ENCODE measurements at places on chromosomes 1 and 21.

- no peak for DNase-seq
Observed at GRCh38 chr1:27872802-27873551, 633 bp downstream of the THEMIS2 start.

GRCh38 chr1:68375919-68376318 is 73.8 kb downstream of the RPE65 start:
- DNase-seq, result no peak

DNA sequence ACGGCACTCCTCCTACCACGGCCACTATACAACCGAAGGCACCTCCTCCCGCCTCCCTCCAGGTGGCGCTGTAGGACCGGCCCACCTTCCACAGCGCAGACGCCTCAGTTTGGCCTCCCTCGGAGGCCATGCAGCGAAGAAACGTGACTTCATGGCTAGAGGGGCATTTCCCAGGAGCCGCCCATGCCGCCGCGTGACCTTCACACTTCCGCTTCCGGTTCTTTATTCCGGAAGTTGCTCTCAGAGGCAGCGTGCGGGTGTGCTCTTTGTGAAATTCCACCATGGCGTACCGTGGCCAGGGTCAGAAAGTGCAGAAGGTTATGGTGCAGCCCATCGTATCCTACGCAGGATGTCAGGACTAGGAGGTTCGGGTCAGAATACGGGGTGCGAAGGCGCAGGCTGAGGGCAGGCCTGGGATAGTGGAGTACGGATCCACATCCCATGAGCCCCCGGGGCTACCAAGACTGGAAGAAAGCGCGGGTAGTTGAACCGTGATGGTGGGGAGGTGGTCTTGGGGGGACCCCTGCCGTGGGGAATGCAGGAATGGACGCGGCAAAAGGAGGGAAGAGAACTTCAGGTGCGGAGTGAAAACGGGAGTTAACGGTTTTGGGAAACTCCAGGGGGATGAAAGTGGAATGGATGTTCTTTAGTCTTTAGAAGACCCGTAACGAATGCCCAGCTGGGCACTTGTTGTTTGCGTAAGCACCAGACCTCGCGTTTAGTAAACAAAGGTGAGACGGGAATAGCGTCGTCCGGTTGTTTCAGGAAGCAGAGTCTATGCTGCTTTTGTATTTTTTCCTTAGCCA is at the start of gene SNRPE:
Gene SNRPE, plus strand, starts transcription at position 221 of the 806 bp plus-strand sequence. Its CDS starts 61 bp downstream, at position 282.
- peak; percentile 99 for DNase-seq

- DNase-seq, result no peak
Observed at GRCh38 chr1:98962156-98962555, 42.5 kb downstream of the PLPPR5 start.

DNA sequence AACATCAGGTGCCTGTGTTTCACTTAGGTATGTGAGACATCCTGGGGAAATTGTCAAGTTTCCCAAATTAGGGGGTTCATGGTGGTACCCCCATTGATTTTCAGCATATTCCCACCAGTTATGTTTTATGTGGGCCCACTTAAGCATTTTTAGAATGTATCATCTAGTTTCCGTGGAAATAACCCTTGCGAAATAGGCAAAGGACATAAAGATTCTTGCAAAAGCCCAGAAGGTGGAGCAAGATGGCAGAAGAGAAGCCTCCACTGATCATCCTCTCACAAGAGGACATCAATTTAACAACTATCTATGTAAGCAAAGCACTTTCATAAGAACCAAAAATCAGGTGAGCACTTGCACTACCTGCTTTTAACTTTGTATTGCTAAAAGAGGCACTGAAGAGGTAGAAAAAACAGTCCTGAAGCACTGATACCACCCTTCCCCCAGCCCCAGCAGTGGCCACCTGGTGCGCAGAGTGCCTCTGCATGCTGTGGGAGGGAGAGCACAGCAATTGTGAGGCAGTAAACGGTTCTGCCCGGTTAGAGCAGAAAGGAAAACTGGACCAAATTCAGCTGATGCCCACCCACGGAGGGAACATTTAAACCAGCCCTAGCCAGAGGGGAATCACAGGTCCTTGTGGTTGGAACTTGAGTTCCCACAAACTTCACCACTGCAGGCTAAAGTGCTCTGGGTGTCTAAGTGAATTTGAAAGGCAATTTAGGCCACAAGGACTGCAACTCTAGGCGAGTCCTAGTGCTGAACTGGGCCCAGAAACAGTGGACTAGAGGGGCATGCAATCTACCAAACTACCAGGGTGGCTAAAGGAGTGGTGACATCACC is 23.2 kb downstream of the MCOLN2 start:
- DNase-seq, result no peak

GRCh38 chr1:79501153-79501552 is 494.6 kb upstream of the ADGRL4 start:
- no peak for DNase-seq

DNA sequence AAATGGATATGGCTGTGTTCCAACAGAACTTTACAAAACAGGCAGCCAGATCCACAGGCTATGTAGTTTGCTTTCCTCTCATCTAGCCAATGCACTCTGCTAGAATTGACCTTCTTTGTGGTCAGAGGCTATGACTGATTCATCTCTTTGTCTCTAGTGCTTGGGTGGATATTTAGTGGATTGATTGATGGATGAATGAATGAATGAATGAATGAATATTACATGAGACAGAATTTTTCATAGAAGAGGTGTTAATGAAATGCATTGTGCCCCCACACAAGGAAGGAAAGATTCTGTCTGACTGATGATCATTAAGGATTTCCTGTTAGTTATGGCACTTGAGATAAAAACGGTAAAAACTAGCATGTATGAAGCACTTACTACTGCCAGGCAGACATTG is 50.5 kb upstream of the ZYG11A start:
- DNase-seq, result no peak

- no peak for DNase-seq
Observed at GRCh38 chr1:2121101-2121691, 71.0 kb downstream of the PRKCZ start.

DNA sequence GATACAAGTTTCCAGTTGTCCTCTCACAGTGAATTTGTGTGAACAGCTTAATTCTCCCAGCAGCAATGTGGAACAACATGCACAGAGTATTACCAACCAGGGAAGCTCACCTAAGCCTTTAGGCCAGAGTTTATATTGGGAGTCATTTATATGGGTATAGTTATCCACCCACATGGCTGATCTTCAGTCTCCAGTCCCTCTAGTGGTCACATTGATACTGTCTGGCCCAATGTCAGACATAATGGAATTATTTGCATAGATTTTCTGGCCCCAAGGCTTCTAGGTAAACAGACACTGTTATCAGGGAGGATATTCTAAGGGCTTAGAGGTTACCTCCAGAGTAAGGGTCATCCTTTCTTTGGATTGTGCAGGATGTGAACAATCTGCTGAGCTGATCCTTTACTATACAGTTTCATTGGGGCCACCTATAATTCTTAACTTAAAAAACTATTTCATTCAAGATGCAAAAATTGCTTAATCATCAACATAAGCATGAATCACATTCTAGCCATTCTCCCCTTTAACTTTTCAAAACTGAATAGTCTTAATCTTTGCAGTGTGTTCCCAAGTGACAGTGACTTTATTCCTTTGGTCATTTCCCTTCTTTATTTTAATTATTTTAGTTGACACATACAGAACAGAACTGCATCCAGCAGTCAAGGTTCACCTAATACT is 210.9 kb downstream of the LTN1 start:
- DNase-seq, result no peak

DNA sequence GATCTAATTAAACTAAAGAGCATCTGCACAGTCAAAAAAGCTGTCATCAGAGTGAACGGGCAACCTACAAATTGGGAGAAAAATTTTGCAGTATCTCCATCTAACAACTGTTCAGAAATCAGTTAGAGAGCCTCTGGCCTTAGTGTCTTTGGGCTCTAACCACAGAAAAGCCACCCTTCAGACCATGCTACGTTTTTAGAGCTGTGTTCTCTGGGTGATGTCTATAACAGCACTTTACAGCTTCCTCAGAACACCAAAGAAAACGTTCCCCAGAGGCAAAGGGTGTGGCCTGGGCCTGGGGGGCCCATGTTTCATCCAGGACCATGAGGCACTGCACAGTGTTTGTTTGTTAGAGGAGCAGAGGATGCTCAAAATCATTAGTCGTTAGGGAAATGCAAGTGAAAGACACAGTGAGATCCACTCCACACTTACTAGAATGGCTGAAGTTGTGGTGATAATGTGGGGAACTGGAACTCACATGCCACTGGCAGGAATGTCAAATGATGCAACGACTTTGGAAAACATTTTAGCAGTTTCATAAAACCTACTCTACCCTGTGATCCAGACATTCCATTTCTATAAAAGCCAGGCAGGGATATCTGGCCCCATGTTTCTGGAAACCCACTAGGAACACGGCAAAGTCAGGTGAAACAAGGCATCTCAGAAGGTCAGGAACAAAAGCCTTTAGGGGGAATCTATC is 250.4 kb upstream of the HOOK1 start:
- no peak for DNase-seq

- DNase-seq, result peak; percentile 94
Observed at GRCh38 chr1:54273092-54273794, 73.3 kb downstream of the MRPL37 start.

DNA sequence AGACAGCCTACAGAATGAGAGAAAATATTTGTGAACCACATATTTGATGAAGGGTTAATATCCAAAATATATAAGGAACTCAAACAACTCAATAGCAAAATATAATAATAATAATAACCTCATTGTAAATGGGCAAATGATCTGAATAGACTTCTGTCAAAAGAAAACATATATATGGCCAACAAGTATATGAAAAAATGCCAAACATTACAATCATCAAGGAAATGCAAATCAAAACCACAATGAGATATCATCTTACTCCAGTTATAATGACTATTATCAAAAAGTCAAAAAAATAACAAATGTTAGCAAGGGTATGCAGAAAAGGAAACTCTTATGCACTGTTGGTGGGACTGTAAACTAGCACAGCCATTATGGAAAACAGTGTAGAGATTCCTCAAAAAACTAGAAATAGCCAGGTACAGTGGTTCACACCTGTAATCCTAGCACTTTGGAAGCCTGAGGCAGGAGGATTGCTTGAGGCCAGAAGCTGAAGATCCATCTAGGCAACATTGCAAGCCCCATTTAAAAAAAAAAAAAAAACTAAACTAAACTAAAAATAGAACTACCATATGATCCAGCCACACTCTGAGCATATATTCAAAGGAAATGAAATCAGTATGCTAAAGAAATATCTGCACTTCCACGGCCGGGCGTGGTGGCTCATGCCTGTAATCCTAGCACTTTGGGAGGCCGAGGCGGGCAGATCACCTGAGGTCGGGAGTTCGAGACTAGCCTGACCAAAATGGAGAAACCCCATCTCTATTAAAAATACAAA is 17.3 kb upstream of the TRIM67 start:
- DNase-seq, result no peak

DNA sequence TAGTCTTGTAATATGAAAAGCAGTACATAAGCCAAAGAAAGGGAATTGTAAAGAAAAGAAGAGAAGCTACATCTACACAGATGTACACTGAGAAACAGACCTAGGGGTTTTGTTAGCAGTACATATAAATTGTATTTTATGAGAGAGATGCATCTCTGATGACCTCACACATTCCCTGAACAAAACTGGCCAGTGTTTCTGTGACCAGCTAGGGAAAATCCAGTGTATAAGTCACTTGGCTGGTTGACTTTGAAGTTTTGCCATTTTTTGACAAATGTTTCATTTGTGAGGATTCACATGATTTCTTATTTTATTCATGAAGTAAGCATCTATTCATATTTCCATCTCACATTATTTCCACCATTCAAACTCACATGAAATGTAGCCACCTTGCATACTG is 28.3 kb upstream of the DYNLT5 start:
- DNase-seq, result no peak

DNA sequence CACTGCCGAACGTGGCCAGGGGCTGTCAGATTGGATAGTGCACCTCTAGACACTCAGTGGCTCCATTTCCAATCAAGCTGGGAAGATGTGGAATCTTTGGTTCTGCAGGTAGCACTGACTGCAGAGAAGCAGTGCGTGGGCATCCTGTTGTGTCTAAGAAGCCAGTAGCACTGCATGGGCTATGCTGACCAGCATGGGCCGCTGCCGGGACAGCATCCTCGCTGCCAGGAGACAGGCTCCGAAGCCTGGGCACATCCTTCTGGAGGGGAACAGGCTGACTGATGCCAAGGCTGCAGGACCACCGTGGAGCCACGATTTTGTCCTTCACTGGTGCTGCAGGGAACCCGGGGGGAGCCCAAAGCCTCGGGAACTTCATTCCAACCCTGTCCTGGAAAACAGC is 649.4 kb downstream of the NPHP4 start:
- DNase-seq, result no peak

GRCh38 chr1:21543598-21543997 is 34.4 kb downstream of the ALPL start:
- no peak for DNase-seq

DNA sequence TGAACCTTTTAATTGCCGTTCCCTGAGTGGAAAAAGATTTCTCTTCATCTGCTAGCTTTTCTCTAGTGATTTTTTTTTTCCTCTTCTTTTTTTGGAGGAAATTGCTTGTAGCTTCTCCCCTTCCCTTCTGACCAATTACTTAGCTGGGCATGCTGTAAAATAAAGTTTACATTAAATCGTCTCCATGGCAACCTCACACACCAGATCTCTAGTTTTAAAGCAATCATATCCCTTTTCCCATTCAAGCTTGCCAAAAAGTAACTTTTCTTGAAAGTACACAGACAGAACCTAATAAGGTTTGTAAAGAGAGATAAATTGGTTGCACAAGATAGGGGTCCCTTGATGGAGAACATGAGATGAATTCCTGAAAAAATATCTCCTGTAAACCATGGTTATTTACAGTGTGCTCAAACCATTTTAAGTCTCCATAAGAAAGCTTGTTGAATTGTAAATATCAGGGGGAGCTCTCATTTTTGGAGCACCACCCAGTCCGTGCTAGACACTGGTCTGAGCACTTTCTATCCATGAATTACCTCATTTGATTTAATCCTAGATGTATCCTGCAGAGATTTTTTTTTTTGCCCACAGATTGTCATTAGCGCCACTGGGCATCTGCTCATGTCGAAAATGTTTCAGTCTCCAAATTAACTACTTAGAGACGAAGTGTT is 32.6 kb upstream of the HTR1D start:
- DNase-seq, result no peak

- DNase-seq, result no peak
Observed at GRCh38 chr21:25314247-25314646, 293.0 kb downstream of the MRPL39 start.

DNA sequence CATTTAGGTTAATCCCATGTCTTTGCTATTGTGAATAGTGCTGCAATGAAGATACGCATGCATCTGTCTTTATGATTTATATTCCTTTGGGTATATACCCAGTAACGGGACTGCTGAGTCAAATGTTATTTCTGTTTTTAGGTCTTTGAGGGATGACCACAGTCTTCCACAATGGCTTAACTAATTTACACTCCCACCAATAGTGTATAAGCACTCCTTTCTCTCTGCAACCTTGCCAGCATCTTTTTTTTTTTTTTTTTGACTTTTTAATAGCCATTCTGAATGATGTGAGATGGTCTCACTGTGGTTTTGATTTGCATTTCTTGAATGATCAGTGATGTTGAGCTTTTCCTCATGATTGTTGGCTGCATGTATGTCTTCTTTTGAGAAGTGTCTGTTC is 33.5 kb downstream of the ASH1L start:
- no peak for DNase-seq

- no peak for DNase-seq
Observed at GRCh38 chr1:23825762-23826522, 713 bp upstream of the HMGCL start.

GRCh38 chr1:244833734-244834542 is 1.5 kb upstream of the COX20 start:
- DNase-seq, result peak; percentile 58

GRCh38 chr21:24514081-24514733 is 1093.1 kb downstream of the MRPL39 start:
- DNase-seq, result no peak

GRCh38 chr21:39430457-39430856 is 15.1 kb downstream of the LCA5L start:
- no peak for DNase-seq

Measured in right renal pelvis (tissue), 4 donors.